ENCODE measurements at places on chromosomes 6 and 20. TPM values are rescaled to one million over a fixed set of nuclear protein-coding genes. Genes with fewer than 3 reads are reported as not detected.

Gene RIPPLY2
- total RNA-seq = not detected

Gene FHL5
- total RNA-seq = not detected

Gene NTSR1
- not detected for total RNA-seq

Gene ARHGAP40
- not detected for total RNA-seq

Gene DNAAF9
- 7.7 TPM for total RNA-seq

Gene POM121L2
- not detected for total RNA-seq

Gene LHFPL5
- not detected for total RNA-seq

Gene LAMP5
- 0.15 TPM for total RNA-seq

- no peak for DNase-seq
Observed at GRCh38 chr20:18992418-18992817, 178.8 kb downstream of the SCP2D1 start.

DNA sequence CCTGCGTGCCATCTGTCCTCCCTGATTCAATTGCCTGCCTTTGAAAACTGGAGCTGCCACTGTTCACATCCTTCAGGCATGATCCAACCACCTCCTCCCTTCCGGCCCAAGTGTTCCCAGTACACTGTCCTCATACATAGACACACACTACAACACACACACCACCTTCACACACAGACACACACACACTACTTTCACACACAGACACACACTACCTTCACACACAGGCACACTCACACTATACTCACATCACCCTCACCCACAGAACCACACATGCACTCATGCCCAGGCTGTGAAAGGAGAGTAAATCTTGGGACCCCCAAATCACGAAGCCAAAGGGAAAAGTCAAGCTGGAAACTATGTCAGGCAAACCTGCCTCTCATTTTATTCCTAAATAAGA, 109.4 kb upstream of the MYLIP start:
- DNase-seq = no peak

DNA sequence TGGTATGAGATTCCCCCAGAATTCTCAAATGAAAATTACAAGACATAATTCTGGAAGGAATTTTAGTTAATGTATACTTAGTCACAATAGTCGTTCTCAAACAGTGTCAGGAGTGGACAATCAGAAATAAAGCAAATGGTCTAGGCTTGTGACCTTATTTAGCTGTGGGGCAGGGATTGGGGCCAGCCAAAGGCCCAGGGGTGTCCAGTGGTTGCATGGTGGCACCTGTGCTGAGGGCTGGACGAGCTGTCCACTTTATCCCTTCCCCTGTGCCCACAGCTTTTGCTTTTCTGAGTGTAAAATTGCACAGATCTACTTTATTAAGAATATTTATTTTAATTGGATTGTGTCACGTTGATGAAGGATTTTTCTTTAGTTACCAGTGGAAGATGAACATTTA, 195.0 kb downstream of the ARID1B start:
- DNase-seq = no peak

GRCh38 chr20:53652090-53652858, 58.6 kb upstream of the ZNF217 start:
- peak; percentile 65 for DNase-seq

- no peak for DNase-seq
Observed at GRCh38 chr6:11260249-11261038, 28.0 kb upstream of the NEDD9 start.

- DNase-seq = no peak
Observed at GRCh38 chr20:20752712-20753111, 40.3 kb upstream of the RALGAPA2 start.

DNA sequence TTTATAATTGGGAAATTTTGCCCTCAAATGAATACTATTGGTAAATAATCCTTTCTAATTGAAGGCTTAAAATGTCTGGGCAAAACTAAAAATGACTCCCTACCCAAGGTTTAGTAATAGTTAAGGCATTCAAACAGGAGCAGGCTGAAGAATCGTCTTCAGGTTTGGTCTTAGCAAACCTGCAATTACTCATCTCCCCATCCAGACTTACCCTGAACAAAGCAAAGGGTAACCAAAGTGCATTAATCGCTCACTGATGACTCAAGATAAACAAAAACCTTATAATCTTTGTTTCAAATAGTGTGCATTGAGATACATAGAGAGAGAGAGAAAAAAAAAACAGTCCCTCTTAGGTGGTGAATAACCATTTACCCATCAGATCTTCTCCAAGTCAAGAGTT, 225.5 kb downstream of the BMP2 start:
- DNase-seq = no peak

DNA sequence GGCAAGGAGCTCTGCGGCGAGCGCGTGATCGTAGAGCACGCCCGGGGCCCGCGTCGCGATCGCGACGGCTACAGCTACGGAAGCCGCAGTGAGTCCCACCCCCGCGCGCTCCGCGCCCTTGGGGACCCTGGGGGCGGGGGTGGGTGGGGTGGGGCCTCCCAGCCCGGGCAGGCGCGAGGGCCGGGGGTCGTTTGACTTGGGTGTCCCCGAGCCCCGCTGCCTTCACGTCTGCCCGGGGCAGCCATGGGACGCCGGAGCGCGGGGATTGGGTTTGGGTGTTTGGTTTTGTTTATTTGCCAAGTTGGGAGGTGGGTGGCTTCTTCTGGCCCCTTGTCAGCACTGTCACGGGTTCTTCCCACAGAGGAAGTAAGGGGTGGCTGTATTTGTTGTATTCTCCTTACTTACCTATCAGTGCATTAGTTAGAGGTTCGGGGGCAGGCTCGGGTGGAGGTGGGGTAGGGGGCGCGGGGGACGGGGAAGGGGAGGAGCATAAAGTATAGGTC, 777 bp downstream of the SRSF6 start:
- DNase-seq = no peak

DNA sequence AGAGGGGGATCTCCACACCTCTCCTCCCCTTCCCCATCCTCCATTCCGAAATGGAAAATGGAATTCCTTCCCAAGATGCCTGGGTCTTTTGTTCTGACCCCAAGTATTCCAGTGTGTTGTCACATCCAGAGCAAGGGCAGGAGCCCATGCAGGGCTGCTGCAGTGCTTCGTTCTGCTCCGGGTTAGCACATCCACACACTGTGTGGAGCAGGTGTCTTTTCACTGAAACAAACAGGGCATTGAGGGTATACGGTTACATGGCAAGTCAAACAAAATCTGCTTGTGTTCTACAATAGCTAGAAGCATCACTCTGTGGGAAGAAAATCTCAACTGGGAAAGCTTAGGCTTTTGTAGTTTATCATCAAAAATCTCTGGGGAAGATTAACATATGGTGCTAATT, 56.9 kb downstream of the LYRM2 start:
- no peak for DNase-seq

- DNase-seq = peak; percentile 4
Observed at GRCh38 chr6:117907601-117908245, 659 bp downstream of the SLC35F1 start.

GRCh38 chr6:5084781-5085647, at the start of gene PPP1R3G:
TSS of gene PPP1R3G (plus strand) at chr6:5085341. CDS start at chr6:5085486, 145 bp downstream.
- peak; percentile 63 for DNase-seq

DNA sequence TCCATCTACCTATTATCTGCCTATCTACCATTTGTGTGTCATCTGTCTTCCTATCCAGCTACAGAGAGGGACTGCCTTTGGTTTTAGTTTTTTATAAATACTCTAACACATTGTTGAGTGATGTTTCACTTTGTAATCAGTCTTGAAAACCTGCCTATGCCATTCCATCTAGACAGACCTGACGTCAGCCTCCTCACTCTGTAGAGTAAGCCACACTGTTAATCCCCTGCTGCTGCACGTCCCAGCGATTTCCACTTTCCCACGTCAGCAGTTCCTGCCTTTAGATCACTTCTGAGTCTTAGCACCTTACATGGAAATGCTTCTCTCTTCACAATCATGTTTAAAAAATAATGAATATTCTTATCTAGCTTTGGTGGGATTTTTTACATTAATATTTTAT, 54.8 kb downstream of the PLG start:
- DNase-seq = no peak

DNA sequence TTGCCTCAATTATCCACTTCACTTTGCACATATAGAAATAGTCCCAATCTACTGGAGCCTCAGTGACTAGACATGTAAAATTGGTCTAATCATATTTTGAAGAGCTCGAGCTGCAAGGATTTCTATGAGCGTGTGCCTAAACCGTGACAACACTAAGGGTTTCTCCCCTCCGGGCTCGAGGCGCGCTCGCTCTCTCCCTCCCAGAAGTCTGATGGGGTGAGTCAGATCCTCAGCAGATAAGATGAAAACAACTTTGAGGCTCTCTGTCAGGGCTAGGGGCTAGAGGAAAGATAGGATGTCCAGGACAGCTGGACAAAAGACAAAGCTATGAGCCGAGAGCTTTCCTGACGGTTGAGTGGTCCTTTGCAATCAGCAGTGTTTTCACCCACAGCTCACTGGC, 16.8 kb downstream of the GNAS-AS1 start:
- no peak for DNase-seq

DNA sequence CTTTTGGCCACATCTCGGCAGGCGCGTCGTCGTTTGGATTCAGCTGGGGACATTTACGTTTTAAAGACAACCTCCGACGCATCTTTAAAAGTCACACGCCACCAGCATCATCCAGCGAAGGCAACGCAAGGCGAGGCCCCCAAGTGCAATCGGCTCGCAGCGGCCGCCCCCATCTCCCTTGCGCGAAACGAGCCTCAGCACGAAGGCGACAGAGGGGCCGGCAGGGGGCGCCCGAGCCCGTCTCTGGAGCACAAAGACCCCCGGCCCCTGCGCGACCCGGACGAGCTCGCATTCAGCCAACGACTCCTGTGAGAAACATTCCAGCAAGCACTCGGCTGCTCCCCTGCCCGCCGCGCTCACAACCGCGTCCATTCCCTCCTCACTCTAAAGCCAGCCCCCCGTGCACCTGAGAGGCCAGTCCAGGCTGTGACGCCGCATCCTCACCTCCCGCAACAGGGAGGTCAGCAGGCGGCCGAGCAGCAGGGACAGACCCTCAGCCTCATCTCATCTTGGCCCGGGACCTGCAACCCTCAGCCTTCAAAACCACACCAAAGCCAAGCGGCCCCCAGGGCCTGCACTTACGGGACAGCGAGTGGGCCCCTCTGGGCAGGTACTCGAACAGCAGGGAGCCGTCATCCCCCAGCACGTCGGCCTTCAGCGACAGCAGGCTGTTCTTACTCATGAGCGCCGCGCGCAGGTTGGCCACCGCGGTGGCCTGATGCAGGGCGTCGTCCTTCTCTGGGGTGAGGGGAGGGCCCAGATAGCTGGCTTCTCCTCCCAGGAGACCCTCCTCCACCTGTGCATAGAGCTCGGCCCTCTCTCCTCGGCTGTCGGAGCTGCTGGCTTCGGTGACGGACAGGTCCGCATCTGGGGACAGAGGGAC, 35.8 kb downstream of the SLC2A4RG start:
- peak; percentile 33 for DNase-seq

- DNase-seq = no peak
Observed at GRCh38 chr6:161161889-161162624, 111.8 kb downstream of the AGPAT4 start.

- DNase-seq = peak; percentile 42
Observed at GRCh38 chr20:37921341-37921929, 18.5 kb downstream of the VSTM2L start.

GRCh38 chr6:30530014-30530413, 26.3 kb downstream of the GNL1 start:
- DNase-seq = peak; percentile 53

DNA sequence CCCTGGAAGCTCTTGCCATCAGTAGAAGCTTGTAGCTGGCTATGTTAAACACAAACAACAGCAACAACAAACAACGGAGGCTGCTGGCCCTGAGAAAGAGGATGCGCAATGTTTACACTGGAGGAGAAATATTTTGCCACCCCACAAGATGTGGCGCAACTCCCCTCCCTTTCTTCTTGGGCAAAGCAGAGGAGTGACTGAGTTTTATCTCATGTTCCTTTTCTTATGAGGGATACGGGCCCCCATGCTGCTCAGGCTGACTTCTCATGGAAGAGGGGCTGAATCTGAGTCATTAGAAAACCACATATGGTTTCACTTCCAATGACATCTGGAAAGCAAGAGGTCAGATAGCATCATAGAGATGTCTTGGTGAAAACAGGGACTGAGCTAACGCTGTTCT, 75.9 kb upstream of the HDDC2 start:
- DNase-seq = no peak

- DNase-seq = no peak
Observed at GRCh38 chr6:169913096-169913638, 161.7 kb downstream of the ERMARD start.

DNA sequence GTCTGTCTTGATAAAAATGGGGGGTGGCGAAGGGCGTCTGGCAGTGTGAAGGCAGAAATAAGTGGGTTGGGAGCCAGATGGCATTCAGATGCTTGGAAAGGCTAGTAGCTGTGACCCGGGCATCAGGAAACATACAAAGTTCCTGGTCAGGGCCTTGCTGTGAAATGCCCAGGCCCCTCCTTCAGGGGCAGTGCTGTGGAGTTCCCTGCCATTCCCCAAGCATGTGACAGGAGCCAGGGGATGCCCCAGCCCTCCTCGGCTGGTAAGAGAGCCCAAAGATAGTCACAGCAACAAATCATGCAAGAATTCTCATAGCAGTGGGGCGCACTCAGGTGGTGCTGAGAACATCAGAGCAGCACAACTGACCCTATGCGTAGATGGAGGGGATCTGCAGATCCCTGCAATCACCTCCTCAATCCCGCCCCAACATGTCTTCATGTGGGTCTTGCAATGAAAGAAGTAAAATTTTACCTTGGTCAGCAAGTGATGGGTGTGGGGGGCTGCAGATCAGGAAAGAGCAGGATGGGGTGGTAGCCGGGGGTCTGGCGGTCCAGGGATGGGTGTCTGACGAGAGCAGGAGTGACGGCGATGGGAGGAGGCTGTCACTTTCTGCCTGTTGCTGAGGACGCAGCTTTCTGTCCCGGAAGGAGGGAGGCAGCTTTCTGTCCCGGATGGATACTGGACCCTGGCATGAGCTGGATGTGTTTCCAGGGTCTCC, 39.5 kb downstream of the SLC22A1 start:
- DNase-seq = no peak

DNA sequence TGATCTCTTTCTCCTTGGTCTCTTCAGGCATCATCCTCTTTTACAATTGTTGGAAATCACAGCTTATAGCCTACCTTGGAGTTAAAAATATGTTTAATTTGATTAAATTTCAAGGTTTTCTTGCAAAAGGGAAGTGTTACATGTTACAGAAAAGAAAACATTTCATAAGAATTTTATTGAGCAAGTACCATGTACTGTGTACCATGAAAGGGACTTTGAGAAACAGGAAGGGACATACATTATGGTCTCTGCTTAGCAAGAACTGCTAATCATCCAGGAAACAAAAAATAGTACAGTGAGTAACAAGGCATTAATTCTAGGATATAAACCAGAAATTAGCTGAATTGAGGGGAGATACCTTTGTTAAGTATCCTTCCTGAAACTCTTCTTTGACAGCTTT, 145.3 kb upstream of the SPACA1 start:
- DNase-seq = no peak

GRCh38 chr20:55283889-55284288, 721.4 kb downstream of the CBLN4 start:
- no peak for DNase-seq

Data from B cell (primary cell).